Gastrocnemius medialis (tissue), 4 donors: ENCODE measurements at places on chromosomes 1 and 21. TPM values are rescaled to one million over a fixed set of nuclear protein-coding genes. Genes with fewer than 3 reads are reported as not detected.

Gene PTCH2
- total RNA-seq: 0.10 TPM

Gene TSPEAR
- total RNA-seq: not detected

Gene KRTAP10-9
- not detected for total RNA-seq

Gene C1orf141
- not detected for total RNA-seq

Gene CYP4A22
- total RNA-seq: 0.47 TPM

Gene GLIS1
- not detected for total RNA-seq

DNA sequence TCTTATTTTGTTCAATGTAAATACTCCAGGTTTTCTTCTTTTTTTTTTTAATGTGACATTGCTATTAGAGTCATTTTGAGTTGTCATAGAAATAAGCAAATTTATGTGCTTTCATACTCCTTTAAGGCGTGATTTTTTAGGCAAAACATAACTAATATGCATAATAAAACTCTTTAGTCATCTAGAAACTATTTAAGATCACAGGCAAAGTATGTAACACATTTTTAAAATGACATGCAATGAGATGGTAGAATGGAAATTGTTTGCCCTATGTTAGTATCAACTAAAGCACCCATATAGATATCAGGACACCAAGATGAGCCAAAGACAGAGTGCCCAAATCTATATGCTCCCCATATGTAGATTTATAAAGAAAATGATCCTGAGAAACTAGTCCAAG is 41.5 kb upstream of the SGIP1 start:
- DNase-seq: no peak

DNA sequence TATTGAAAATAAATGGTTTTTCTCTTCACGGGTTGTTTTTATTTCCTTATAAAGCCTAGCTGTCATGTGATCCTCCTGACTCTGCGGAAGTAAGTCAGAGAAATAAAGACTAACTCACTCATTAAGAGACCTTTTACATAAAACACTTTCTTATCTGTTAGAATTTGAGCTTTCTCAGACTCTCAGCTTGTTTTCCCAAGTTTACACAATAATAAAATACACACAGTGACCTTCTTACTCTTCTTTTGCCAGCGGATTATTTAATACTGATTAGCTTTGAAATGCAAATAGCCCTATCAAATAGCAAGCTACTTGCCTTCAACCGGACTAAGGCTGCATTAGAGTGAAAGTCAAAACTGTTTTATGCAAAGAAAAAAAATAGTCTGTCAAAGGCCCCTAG is 45.5 kb upstream of the CXADR start:
- DNase-seq: no peak

Gene GBP3
- total RNA-seq: 2.9 TPM

GRCh38 chr1:193311226-193311948 is 125.0 kb upstream of the B3GALT2 start:
- DNase-seq: no peak

Gene SELE
- total RNA-seq: not detected

DNA sequence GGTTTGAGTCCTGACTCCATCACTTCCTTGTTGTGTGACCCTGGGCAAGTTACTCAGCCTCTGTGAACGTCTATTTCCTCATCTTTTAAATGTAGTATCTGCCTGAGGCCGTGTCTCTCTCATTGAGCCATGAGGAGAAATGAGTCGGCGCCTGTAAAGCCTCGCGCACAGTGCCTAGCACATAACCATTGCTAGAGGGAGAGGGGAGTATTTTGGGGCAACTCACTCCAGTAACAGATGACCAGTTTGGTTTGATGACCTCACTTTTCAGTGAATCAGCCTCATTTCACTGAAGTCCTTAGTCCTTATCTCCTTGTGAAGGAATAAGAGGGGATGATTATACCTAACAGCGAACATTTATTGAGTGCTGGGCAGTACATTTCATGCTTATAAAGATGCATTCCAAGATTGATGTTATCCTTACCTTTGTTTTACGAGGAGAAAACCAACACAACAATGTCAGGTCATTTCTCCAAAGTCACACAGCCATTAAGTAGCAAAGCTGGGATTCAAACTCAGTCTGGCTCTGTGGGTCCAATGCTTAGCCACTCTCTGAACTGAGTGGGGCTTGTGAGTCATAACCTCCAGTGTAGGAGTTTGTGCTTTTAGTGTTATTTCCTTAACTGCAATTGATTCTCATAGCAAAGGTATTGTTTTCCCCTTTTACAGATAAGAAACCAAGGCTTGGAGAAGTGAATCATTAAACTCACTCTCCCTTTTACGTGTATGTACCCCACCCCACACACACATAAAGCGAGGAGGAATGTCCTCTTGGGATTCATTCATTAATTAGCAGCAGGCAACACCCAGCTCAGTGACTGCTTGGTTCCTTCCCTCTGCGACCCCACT is 25.9 kb downstream of the KCNC4 start:
- no peak for DNase-seq

Gene GNPAT
- total RNA-seq: 95.1 TPM

GRCh38 chr1:190497565-190497964 is 19.9 kb upstream of the BRINP3 start:
- no peak for DNase-seq

Gene MAB21L3
- total RNA-seq: 2.0 TPM

DNA sequence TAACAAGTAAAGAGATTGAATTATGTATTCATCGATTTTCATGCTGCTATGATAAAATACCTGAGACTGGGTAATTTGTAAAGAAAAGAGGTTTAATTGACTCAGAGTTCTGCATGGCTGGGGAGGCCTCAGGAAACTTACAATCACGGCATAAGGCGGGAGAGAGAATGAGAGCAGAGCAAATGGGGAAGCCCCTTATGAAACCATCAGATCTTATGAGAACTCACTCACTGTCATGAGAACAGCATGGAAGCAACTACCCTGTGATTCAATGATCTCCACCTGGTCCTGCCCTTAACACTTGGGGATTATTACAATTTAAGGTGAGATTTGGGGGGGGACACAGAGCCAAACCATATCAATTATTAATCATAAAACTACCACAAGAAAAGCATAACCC is 3.3 kb upstream of the GBP3 start:
- no peak for DNase-seq

DNA sequence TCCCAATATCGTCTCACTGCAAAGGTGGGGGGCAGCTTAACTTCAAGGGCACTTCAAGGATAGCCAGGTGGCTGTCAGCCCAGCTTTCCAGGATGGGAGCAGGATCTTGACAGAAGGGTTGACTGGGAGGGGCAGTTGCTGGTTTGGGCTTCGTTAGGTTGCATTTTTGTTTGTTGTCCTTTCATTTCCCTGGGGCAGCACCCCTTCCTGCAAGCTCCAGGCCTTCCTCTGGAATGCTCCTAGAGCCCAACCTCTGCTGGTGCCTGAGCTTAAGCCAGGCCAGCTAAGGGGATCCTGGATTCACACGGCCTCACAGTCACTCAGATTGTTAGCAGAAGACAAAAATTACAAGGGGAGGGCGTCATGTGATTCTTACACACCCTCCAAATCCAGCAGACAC is 4.1 kb upstream of the OLIG2 start:
- no peak for DNase-seq

- DNase-seq: no peak
These were observed 32.5 kb downstream of the PLEKHO1 start for GRCh38 chr1:150182247-150182646.

GRCh38 chr1:208652296-208653160 is 408.3 kb upstream of the PLXNA2 start:
- DNase-seq: no peak

DNA sequence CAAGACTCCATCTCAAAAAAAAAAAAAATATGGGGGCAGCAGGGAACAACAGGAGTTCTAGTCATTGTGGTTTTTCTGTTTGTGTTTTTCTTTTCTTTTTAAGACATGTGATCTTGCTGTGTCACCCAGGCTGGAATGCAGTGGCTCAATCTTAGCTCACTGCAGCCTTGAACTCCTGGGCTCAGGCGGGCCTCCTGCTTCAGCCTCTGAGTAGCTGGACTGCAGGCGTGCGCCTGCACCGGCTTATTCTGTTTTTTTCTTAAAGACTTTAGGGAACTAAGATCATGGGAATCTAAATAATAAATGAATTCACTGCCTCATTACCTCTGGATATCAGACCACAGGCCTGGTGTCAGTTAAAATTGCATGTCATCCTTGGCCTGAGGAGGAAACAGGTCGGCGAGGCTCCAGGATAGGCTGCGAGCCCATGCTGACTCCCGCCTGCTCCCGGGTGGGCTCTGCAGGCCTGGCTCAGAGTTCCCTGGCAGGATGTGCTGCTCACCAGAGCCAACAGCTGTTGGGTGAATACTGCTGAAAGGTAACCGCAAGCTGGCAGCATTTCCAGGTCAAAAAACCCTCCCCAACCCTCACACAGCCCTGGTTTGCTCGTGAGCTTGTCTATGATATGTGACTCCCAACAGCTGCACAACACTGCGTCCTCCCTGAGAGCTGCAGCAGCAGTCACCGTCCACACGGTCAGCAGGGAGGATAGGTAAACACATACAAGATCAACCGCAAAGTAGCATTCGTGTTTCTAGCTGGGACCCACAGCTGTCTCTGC is 58.1 kb downstream of the SCCPDH start:
- peak; percentile 75 for DNase-seq

DNA sequence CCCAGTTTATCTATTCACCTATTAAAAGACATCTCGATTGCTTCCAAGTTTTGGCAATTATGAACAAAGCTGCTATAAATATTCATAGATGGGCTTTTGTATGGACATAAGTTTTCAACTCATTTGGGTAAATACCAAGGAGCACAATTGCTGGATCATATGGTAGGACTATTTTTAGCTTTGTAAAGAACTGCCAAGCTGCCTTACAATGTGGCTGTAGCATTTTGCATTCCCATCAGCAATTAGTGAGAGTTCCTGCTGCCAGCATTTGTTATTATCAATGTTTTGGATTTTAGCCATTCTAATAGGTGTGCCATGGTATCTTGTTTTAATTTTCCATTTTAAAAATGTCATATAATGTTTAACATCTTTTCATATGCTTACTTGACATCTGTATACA is 475.6 kb upstream of the NCAM2 start:
- DNase-seq: no peak

Gene PTGS2
- total RNA-seq: 0.23 TPM

Gene UBASH3A
- total RNA-seq: not detected
